ENCODE measurements at places on chromosomes 1 and 21.
A peak's percentile ranks its signal among the peaks of the same experiment; 100 is the strongest.

DNA sequence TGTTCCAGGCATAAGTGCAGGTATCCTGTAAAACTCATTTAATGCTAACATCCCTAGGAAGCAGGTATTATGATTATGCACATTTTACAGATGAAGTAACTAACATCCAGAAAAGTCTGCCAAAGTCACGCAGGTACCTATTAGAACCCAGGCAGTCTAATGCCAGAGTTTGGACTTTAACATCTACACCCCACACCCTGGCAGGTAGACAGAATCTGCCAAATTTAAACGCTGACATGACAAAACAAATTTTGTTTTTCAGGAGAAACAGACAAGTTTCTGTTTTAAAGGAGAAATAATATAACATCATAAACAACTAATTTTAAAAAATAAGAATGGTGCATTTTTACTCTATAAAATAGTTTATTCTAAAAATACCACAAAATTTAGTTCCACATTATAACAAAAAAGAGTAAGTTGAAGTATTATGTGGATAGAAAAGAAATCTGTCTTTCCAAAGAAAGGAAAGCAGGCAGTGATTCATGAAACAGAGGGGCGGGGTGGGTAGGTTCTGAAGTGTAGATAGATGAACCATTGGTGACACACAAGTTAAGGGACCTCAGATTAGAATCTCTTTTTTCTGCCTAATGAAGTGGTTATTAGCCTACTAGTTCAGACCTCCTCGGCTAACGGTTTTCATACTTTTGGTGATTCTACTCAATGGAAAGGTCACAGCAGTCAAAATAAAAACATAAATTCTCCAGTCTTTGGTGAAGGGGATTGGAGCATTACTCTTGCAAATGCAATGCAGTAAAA, 1.7 kb downstream of the ASPM start:
- no peak for DNase-seq

DNA sequence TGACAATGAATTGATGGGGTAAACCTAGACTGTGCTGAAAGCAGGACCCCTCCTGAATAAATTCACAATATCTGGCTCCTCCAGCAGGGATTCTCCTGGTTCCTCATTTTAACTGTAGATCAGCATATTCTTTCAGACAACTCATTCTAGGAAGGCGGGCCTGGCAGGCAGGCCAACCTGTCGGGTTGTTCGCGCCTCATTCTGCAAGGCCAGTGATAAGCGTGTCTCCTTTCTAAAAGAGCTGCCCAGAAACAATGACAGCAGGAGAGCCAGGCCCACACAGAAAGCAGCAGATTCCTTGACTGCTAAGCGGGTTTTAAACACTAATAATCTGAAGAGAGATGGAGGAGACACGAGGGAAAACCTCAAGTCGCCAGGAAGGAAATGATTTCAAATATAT, 70.0 kb downstream of the NTPCR start:
- no peak for DNase-seq

DNA sequence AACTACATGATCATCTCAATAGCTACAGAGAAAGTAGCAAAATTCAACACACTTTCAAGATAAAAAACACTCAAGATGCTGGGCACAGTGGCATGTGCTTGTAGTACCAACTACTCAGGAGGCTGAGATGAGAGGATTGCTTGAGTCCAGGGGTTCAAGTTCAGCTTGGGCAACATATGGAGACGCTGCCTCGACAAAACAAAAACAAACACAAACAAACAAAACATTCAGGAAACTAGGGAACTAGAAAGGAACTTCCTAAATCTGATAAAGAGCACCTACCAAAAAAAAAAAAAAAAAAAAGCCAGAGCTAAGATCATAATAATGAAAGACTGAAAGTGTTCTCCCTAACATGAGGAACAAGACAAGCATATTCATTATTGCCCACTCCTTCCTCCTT, 22.8 kb upstream of the RNF186 start:
- DNase-seq = no peak

GRCh38 chr1:94936861-94937620, 10.1 kb upstream of the CNN3 start:
- no peak for DNase-seq

DNA sequence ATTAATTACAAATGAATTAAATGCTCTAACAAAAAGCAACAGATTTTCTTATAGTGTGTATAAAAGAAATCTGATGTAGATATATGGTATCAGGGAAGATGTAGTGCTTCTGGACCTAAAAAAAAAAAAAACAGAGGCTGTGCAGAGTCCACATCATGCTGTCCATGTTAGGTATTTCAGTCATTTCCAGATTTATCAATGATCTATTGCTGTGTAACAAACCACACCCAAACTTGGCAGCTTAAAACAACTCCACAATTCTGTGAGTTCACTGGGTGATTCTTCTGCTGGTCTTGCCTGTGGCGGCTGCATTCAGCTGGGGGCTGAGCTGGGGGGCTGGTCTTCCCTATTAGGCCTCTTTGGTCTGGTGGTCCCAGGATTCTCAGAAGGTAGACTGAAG, 52.3 kb upstream of the C1orf146 start:
- DNase-seq = no peak

DNA sequence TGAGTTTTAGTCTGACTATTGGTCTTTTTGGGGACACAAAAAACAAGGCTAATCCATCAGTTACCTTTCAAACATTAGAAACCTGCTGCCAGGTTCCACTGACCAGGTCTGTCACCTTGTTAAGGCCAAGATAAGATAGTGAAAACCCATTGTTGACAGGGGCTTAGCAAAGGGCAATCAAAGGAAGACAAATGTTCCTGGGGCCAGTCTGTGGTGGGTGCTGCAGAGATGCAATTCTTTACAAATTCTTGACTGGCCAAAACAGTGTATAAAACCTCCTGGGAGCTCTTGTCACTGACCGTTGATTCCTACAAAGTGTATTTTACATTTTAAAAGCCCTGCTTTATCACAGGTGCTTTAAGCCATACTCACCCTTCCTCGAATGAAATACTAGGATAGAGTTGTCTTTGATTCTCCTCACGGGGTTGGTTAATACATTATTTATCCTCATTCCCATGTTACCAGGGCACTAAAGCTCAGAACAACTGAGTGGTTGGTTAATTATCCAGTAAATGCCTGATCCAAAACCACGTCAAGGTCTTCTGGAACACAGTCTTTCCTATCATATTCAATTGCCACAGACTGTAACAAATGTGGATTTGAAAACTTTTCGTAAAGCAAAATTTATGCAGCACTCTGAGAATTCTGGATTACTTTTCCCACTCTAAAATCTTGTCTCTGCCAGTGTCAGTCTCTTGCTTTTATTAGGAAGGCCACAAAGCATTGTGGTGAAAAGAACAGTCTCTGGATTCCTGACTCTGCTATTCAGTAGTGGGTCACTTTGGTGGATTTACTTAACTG, 77.2 kb downstream of the NRIP1 start:
- no peak for DNase-seq

DNA sequence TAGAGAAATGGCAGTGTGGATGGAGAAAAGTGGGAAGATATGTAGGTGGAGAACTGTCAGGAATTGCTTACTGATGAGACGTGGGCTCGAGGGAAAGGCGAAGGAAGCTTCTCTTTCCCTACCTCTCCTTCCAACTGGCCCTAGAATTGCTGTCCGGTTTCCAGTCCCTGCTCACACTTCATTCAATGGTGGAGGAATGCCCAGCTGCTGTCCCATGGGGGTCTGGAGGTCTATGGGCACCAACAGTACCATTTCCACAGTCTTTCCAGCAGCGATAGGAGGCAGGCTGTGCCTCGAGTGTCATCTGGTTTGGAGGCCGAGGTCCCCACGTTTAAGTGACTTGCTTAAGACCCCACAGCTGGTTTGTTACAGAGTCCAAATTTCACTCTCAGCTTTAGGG, 31.5 kb upstream of the CD1D start:
- peak; percentile 36 for DNase-seq

- DNase-seq = no peak
Observed at GRCh38 chr1:66752000-66752592, at the start of gene DYNLT5. TSS of gene DYNLT5 (plus strand) at chr1:66752459. CDS start at chr1:66754659, 2,200 bp downstream.

DNA sequence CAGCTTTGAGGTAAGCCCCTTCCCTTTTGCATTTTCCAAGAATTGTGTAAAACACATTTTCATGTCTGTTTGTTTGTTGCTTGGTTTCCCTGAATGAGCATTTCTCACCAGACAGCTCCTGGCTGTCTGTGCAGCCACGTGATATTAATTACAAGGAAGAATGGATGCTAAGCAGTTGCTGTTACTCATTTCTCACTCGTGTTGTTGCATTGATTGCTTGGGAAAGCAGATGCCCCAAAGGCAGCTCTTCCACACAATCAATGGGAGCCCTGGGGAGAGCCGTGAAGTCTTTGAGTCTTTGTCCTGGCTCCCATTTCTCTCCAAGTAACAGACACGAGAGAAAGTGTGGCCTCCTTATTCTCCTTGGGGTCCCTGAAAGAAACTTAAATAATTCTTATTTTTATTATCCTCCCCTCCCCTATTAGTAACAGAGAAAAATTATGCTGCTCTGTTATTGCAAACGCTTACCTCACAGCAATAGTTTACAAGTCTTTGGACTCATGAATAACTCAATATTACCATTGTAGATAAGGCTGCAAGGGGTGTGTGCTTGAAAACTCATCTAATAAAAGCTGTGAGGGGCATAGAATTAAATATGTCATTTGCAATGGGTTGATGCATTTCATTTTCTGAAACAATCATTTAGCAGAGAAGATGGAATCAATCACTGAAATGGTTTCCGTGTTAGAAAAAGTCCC, 127.7 kb upstream of the CAMK1G start:
- DNase-seq = no peak

DNA sequence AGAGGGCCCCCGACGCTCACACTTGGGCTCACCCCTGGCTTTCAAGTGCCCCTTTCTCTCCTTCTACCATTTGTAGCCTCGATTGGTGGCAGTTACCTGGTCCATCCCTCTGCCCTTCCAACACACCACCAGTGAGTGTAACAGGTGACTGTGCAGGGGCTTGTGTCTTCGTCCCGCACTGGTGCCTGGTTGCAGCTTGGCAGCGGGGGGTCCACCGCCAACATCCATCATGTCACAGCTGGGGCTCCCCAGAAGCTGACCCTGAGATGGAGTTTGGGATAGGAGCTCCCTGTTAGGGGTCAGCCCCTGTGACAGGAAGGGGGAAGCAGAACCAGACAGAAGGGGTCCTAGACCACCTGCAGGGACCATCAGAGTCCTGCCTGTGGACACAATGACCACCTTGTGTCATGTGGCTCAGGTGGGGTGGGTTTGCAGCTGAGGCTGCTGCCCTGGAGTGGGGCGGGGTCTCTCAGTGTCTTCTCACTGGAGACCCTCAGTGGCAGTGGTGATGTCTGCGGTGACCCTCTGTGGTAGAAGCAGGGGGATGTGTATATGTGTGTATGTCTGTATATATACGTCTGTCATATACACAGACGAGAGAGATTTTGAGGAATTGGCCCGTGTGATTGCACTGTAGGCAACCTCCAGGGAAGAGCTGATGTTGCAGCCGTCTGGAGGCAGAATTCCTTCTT, 3.6 kb upstream of the CALML6 start:
- no peak for DNase-seq

DNA sequence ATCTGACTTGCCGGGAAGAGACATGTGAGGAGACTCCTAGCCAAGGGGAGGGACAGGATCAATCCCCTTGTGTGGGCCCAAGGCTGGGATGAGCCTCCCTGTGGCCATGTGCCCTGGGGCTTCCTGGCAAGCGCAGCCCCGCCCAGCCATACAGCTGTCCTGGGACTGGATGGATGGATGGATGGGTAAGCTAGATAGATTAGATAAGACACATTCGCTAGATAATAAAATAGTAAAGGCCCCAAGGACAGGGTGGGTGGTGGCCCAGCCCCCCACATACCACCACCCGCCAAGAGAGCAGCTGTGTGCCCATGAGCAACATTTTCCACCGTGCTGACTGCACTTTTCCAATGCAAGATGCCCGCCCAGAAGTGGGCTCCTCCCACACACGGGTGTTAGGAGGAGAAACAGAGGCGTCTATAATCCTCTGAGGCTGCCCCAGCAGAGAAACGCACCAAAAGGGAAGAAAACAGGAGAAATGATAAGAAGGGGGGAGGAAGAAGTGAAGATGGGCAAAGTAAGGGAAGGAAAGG, 25.1 kb downstream of the ZBTB17 start:
- DNase-seq = peak; percentile 40

DNA sequence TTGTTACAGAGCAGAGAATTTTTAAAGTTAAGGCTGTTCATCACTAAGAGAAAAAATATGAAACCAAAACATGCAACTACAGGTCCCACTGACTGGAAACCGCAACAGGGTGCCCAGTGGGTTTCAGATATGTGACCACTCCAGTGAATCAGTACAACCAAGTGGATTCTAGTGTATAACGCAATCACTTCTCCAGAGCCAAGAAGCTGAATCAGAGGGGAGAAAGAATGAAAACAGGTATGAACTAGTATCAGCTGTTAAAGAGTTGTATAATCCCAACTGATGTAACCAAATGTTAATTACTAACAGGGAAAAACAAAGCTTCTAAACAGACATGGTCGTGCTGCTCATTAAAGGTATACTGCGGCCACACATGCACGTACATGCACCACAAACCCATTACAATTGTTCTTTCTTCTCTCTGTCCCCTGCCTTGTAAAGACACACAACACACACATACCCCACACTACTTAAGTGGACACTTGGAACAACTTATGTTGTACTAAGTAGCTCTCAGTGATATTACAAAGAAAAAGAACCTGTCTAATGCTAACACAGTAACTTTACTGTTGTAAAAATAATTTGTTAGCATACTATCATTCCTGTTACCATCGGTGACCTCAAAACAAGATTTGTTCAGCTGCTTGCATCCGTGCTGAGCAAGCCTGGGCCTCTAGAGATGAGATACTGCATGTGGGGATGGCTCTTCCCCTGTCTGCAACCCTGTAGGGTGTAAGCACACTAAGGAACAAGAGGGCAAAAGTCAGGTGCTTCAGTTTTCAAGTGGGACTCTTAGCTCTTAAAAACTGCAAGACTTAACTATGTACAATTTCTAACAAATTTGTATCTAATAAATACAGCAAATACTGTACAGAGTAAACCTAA, 74.2 kb downstream of the PTPN14 start:
- no peak for DNase-seq

- no peak for DNase-seq
Observed at GRCh38 chr1:214579183-214579582, 23.8 kb upstream of the CENPF start.

DNA sequence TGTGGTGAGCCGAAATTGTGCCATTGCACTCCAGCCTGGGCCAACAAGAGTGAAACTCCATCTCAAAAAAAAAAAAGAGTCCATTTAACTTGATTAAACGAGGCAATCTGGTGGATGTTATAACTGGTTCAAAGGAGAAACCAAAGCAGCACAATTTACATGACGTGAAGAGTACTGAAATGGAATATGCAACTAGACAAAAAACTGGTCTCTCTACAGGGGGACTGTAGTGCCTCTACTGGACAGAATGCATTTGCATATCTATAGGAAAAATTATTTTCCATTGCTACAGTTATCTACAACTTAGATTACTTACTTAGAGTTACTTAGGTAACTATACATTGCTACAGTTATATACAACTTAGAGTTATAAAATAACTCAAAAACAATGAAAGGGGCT, 2.7 kb upstream of the CAPN2 start:
- no peak for DNase-seq

DNA sequence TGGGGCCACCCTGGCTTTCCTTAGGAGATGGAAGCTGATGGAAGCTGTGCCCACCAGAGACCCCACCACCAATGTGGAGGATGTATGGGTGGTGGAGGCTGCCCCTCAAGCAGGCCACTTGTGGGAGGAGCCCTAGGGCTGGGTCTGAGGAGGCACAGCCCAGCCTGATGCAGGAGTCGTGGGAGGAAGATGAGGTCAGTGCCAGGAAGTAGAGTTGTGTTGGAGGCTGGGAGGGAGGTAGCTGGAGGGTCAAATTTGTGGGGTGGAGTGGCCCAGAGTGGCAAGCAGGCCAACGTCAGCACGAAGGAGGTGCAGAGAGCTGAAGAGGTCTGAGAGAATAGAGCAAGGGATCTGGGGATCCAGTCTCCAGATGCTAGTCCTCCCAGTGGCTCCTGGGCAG, 119.0 kb upstream of the USP24 start:
- DNase-seq = no peak
